ENCODE measurements at places on chromosomes 5 and 9.

DNA sequence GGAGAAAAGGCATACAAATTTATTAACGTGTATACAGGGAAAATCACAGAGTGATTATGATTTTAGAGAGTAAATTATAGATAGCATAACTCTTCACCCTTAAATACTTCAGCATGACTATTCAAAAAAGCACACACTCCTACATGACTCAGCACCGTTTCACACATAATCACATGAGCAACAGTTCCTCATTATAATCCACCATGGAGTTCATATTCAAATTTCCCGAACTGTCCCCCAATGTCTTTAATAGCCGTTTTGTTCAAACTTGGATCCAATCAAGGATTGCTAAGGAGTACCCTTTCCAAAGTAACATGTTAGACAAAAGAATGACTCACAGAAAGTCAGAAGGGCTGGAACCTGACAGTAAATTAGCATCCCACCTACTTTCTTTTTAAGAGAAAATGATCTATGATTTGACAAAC, 32.1 kb downstream of the RAPGEF1 start:
- peak; percentile 85 for DNase-seq

- peak; percentile 25 for DNase-seq
Observed at GRCh38 chr5:151094030-151094851, 13.4 kb upstream of the TNIP1 start.

- DNase-seq: no peak
Observed at GRCh38 chr9:124477648-124478285, 27.5 kb downstream of the ADGRD2 start.

- DNase-seq: no peak
Observed at GRCh38 chr5:174843263-174844250, 119.2 kb downstream of the MSX2 start.

GRCh38 chr9:107878462-107878861, 388.9 kb upstream of the KLF4 start:
- DNase-seq: no peak

DNA sequence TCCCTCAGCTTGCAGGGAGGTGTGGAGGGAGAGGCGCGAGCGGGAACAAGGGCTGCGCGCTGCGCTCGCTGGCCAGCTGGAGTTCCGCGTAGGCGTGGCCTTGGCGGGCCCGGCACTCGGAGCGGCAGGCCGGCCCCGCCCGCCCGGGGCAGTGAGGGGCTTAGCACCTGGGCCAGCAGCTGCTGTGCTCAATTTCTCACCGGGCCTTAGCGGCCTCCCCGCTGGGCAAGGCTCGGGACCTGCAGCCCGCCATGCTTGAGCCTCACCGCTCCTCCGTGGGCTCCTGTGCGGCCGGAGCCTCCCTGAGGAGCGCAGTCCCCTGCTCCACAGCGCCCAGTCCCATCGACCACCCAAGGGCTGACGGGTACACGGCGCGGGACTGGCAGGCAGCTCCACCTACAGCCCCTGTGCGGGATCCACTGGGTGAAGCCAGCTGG, 1516.4 kb downstream of the EFNA5 start:
- no peak for DNase-seq

DNA sequence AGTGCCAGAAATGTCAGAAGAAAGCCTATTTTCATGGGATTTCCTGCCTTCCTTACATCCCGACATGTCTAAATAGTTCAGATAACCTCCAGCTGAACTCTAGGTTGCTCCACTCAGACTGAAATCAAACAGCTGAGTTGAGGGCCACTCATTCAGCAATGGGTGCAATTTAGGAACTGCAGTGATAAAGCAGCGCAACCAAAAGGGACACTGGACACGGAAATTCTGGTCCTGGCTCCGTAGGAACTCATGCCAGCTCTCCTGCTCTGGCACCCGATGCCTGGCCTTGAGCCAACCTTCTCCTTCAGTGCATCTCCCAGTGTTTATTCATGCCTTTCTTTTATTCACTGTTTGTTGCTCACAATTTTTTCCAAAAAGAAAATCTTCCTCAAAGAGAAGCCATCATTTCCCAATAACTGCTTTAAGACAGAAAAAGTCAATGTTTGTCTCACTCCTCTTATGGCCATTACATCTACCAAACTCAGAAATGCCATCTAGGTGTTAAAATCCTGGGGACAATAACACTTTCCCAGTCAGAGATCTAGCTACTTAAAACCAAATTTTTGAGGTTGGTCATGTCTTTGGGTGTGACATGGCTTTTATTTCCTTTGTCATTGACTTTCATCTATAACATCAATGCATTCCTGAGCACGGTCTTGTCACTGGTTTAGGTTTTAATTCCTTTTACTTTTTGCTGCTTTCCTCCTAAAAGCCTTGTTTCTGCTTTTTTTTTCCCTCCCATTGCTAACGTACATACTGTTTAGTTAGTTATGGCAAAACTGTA, 126.9 kb downstream of the PDE4D start:
- DNase-seq: no peak

- DNase-seq: no peak
Observed at GRCh38 chr5:142404046-142404477, 79.2 kb upstream of the SPRY4 start.

GRCh38 chr9:7320139-7320538, 479.4 kb downstream of the DMAC1 start:
- DNase-seq: no peak

GRCh38 chr9:3468421-3469205, 57.2 kb downstream of the RFX3 start:
- DNase-seq: no peak

DNA sequence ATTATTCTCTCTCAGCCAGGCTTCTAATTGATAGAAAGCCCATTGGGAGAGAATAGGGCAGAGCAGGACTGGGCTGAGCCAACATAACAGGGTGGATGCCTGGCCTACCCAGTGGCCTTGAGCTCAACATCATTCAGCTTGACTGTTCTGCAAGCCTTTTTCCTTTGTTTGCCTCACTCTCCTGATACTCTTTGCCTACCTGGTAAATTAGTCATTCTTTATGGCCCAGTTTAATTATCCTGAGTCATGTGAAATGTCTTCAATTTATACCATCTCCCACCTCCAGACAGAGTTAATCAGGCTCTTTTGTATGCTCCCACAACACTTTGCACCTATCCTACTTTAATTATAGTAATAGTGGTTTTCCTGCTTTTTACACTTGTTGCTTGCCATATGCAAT, 13.6 kb downstream of the GLRA1 start:
- no peak for DNase-seq

DNA sequence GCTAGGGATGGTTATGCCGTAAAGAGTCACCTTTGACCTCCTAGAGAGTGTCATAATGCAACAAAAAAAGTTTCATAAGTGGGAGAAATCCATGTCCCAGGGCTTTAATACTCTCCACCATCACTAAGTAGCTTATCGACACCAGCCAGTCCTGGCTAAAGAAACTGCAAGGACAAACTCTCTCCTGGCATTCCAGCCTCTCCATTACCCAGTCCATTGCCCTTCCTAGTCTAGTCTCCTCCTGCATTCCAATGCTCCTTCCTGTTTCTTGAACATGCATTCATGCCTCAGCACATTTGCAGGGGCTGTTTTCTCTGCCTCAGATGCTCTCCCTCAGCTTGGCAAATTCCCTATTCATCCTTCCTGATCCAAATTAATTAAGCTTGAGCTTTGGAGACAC, 364.1 kb downstream of the BRINP1 start:
- DNase-seq: no peak

Measured in AML-193 (cell line).